Esophagus muscularis mucosa (tissue), 4 donors: ENCODE measurements at places on chromosomes 6 and 20.

GRCh38 chr6:152318278-152318677, 318.9 kb downstream of the SYNE1 start:
- no peak for DNase-seq

GRCh38 chr6:50185006-50185405, 135.3 kb upstream of the DEFB112 start:
- DNase-seq: no peak

- no peak for DNase-seq
Observed at GRCh38 chr20:1013566-1014340, 11.6 kb upstream of the RSPO4 start.

- no peak for DNase-seq
Observed at GRCh38 chr6:18990059-18990978, 603.2 kb downstream of the RNF144B start.

- no peak for DNase-seq
Observed at GRCh38 chr6:66499851-66500250, 792.8 kb upstream of the EYS start.

- DNase-seq: no peak
Observed at GRCh38 chr6:79841577-79842375, 105.6 kb downstream of the ELOVL4 start.

DNA sequence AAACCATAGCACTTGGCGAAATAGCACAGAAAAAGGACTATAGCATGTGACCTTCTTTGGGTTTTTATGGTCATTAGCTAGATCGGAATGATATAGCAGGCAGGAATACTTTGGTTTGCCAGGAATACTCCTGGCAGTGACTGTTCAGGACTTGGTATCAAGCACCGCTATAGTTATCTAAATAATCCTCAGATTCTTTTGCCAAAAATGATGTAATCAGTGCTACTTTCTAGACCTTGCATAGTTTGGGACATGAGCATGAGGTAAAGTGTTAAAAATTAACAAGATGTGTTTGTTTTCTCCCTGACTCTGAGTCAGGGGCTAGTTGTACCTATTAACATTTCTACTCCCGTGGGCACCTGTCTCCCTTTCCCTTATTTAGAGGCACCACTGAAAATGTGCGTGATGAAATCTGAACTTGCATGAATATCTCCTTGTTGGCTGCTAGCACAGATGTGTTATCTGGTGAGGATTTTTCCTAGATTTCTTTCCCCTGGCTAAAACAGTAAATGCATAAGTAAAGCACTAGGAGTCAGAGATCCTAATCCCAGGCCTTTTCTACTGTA, 511.0 kb downstream of the CDKAL1 start:
- DNase-seq: no peak

GRCh38 chr20:63580796-63581461, 6.9 kb upstream of the HELZ2 start:
- DNase-seq: no peak

DNA sequence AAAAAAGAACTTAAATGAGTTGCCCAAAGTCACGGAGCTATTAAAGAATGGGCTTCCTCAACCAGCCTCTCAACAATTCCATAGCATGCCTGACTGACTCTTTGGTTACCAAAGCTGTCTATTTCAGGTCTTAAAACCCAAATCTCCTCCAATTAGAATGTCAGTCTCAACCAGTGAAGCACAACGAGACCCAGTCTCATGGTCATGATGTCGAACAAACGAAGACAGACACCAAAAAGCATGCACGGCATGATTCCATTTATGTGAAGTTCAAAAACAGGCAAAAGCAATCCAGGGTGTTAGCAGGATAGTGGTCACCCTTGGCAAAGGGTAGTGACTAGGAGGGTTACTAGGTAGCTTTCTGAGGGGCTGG, 16.3 kb upstream of the PTPN1 start:
- DNase-seq: no peak

DNA sequence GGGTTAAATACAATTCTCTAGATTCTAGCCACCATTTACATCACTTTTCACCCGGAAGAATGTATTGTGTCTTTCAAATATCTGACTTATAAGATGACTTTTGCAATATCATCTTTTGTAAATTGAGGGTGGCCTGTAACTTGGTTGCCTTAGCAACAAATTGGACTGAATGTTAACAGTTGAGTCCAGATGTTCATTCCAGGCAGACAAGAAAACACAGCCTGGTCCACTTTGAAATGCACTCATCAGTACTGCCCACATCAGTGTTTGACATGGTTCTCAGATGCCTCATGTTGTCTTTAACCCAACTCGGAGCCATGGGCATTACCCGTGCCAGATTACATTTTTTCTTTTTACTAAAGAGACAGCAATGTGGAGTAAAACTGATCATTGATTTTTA, 781.6 kb upstream of the CHD6 start:
- DNase-seq: peak; percentile 62

- no peak for DNase-seq
Observed at GRCh38 chr6:6052216-6052615, 45.5 kb upstream of the NRN1 start.

DNA sequence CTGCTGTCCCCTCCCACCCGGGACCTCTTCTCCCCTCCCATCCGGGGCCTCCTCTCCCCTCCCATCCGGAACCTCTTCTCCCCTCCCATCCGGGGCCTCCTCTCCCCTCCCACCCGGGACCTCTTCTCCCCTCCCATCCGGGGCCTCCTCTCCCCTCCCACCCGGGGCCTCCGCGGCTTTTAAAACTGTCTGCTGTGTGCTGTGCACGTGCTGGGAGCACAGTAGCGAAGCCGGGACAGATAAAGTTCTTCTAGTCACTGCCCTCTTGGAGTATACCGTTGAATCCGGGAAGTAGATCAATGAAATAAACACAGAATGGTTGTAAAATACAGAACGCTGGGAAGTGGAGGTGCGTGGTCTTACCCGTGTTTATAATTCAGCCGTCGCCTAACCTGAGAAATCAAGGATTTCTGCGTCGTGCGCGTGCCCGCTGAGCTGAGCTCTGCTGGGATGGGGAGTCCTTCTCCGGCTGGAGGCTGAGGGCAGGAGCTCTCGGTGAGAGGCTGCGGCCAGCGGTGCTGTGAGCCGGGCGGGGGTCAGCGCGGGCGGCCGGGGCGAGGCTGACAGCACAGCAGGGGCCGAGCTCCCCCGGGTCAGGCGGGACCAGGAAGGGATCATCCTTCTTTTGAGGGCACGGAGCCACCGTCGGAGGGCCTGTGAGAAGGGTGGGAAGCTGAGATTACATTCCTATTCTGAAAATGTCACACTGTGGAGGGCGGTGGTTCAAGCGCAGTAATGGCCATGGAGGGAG, 19.6 kb upstream of the KIF25 start:
- no peak for DNase-seq

DNA sequence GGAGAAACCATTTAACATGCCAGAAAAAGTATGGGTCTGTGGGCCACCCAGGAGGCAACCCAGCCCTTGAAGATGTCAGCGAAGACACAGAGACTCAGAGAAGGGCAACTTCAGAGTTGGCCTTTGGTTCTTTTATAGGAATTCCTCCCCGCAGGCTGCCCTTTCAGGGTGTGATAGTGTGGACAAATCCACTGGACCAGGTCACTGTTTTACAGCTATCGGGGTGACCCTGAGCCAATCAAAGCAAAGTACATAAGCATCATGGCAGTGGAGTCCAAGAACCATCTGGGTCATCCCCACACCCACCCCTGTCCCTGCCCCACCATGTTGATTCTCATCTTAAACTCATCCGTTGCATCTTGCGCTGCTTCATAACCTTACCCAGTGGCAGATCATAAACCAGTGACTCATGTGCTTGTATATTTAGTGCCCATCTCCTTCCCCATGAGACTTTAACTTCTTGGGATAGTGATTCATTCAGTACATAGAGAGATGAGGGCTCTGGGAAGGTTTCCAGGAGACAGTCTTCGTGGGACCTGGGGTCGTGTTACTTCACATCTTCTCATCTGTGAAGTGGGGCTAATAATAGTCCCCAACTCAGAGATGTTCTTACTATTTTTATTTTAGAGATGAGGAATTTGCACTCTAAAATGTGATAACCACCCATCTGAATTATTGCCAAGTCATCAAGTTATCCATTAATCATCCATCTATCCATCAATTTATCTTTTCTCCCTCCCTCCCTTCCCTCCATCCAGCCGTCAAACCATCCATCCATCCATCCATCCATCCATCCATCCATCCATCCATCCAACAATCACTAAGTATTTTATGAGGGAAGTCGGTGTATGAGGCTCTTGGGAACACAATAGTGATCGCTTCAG, 51.0 kb downstream of the EDN3 start:
- no peak for DNase-seq

- DNase-seq: no peak
Observed at GRCh38 chr6:15462256-15462655, 200.6 kb downstream of the DTNBP1 start.

- no peak for DNase-seq
Observed at GRCh38 chr20:63434599-63435378, 37.7 kb downstream of the KCNQ2 start.

- DNase-seq: peak; percentile 86
Observed at GRCh38 chr6:156131221-156131903, 645.8 kb upstream of the ARID1B start.

GRCh38 chr20:36541227-36541767, at the start of gene MYL9:
MYL9 (plus strand) TSS chr20:36541519; CDS start chr20:36544885, 3,366 bp downstream.
- DNase-seq: peak; percentile 96

- no peak for DNase-seq
Observed at GRCh38 chr6:53369876-53370515, 21.2 kb upstream of the ELOVL5 start.

GRCh38 chr6:46893648-46894047, 28.1 kb downstream of the ADGRF5 start:
- no peak for DNase-seq

DNA sequence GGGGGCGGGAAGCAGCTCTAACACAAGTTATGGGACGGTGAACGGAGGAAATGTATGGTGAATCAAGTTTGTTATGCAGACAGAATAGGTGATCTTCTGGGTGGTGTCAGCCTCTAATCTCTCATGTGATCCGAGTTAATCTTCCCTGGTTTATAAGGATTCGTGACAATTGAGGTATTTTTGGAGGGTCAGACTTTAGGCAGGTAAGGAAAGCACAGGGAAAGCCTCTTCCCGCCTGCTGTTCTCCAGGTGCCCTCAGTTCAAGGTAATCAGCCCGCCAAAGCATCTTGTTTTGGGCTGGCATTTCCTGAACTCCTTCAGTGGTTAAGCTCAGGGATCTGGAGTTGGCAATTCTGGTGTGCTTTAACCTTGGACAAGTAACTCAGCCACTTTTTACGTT, 1.2 kb downstream of the CSTF1 start:
- DNase-seq: no peak

DNA sequence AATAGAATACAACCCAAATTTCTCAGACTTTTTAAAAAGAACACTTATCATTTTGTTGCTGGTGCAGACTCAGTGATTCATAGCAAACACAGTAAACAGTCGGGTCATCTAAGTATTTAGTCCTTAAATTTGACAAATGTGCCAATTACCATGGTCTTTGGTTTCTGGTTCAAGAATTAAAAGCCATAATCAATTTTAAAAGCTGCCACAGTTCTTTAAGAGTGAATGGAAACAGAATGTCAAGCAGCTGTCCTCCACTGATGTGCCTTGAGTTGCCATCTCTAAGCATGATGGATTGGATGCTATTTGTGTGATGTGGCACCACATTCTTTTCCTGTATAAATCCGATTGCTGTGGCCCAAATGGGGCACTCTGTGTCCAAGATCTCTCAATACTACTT, 67.2 kb upstream of the MLIP start:
- no peak for DNase-seq

- DNase-seq: no peak
Observed at GRCh38 chr6:149089510-149089909, 228.0 kb upstream of the TAB2 start.

DNA sequence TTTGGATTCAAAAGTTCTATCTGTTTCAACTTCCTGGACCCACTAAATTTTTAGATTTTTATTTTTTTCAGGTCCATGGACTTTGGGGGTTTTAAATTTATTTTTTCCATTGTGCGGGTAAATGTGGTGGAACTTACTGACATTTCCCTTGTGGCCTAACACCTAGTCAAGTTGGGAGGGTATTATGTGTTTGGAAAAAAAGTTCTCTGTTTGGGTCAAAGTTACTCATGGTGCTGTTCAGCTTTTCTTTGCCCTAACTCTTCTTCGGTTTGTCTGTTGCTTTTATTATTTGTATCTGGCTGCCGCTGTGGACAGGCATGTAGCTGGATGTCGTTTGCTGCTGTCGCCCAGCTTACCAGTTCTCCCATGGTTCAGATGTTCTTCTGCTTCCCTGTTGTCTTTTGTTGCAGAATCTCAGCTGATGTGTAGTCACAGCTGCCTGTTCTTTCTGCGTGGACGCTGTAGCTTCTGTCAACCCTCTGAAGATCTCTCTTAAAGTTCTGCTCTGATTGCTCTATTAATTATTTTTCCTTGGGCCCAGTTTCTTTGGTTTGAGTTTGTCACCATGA, 7.9 kb downstream of the IGF2R start:
- DNase-seq: no peak

GRCh38 chr6:1403851-1404712, 14.7 kb downstream of the FOXF2 start:
- no peak for DNase-seq

DNA sequence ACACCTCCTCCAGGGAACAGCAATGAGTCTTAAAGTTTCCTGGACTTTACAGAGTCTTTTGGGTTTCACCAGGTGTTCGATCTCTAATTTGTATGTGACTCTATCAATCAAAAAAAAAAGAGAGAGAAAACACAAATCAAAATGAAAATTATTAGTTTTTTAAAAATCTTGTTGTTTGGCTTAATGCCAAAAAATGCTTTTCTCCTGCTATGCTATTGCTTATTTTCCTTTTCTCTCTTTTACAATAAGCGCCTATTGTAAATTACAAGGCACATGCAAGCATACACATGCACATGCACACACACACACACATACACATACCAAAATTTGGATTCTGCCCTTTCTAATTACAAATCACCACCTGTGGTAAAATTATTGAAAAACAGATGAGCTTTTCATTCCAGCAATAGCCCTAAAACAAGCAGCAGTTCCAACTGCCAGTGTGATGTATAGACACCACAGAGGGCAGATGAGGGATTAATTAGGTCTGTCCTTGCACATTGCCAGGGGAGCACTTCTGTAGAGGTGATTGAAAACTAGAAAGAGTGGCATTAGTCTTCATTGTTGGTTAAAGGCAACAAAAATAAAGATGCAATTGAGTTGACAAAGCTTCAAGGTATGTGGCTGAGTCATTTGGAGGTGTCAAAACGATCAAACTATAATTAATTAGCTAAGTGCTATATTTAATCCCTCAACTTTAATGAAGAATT, 631.7 kb downstream of the TFAP2B start:
- no peak for DNase-seq

GRCh38 chr20:54172532-54172855, 1.3 kb downstream of the CYP24A1 start:
- DNase-seq: no peak

- DNase-seq: no peak
Observed at GRCh38 chr6:112443179-112444065, 96.3 kb downstream of the RFPL4B start.

- DNase-seq: no peak
Observed at GRCh38 chr6:36131511-36132245, 1.4 kb downstream of the MAPK13 start.

- no peak for DNase-seq
Observed at GRCh38 chr6:2181567-2181966, 63.8 kb downstream of the GMDS start.

DNA sequence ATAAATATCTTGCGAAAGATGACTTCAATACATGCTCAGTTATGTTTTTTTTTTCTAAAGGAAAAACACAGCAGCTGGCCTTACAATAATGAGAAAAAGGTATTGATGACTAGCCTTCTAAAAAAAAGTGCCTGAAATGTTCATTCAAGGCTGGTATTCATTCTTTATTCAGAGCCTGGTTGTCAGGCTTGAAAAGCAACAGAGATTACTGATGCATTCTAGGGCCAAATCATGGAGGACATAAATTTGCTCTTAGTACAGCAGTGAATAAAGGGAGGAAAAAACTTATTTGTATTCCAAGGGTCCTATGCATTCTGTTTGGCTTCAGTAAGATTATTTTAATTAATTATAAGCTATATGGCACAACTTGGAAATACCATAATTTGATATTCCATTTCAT, 83.5 kb downstream of the WASF1 start:
- DNase-seq: no peak
